Left cardiac atrium (tissue), 4 donors: ENCODE measurements at places on chromosomes 11 and 22. TPM values are rescaled to one million over a fixed set of nuclear protein-coding genes. Genes with fewer than 3 reads are reported as not detected.

DNA sequence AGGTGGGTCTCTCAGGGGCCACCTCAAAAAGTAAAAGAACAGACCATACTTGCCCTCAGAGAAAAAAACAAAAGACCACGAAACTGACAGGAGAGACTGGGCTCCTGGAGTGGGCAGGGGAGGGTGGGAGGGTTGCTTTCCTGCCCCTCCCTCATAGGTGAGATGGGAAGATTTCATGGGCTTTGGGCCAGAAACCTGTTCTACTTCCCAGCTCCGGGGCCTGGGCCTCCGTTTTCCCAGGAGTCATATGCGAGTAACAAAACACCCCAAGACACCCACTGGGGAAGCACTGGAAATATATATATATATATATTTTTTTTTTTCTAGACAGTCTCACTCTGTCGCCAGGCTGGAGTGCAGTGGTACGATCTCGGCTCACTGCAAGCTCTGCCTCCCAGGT, 31.6 kb downstream of the TTLL1 start:
- DNase-seq, result no peak

GRCh38 chr11:70490208-70490607, 91.9 kb downstream of the CTTN start:
- DNase-seq, result no peak

GRCh38 chr11:115618428-115618827, 114.2 kb upstream of the CADM1 start:
- no peak for DNase-seq

DNA sequence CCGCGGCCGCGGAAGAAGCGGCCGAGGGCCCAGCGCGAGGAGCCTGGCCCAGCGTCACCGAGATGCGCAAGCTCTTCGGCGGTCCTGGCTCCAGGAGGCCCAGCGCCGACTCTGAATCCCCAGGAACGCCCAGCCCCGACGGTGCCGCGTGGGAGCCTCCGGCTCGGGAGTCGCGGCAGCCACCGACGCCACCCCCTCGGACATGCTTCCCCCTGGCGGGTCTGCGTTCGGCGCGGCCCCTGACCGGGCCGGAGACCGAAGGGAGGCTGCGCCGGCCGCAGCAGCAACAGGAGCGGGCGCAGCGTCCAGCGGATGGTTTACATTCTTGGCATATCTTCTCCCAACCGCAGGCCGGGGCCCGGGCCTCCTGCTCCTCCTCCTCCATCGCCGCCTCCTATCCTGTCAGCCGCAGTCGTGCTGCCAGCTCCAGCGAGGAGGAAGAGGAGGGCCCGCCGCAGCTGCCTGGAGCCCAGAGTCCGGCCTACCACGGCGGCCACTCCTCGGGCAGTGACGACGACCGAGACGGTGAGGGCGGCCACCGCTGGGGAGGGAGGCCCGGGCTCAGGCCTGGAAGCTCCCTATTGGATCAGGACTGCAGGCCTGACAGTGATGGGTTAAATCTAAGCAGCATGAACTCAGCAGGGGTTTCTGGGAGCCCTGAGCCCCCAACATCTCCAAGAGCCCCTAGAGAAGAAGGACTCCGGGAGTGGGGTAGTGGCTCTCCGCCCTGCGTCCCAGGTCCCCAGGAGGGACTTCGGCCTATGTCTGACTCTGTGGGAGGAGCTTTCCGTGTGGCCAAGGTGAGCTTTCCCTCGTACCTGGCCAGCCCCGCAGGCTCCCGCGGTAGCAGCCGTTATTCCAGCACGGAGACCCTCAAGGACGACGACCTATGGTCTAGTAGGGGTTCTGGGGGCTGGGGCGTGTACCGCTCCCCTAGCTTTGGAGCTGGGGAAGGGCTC, 1.2 kb downstream of the ARHGEF17 start:
- peak; percentile 94 for DNase-seq

DNA sequence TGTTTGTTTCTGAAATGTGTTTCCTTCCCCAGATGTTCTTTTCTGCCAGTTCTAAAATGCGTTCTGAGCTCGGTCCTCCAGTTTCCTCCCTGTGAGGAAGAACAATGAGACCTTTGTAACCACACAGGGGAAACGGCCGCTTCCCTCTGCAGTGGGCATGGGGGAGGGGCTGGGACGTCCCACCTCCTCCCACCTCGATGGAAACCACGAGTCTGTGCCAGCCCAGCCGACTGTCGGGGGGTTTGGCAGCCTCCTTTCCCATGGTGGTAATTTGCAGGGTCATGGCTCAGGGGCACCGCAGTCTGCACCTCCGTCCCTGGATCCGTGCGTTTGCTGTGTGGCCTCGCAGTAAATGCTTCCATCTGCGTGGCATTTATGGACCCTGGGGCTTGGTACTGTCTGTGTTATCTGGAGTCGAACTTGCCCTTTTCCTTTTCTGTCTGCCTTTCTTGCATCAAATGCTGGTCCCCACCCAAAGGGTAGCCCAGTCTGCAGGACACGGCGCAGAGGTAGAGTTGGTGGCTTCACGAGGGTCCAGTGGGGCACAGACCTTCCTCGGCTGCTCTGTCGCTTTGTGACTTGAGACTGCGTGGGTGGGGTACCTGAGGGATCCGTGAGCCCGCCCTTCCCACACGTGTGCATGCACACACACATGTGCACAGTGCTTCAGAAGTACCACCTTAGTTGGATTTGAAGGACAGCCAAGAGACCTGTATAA, 16.1 kb downstream of the LRP5 start:
- DNase-seq, result peak; percentile 62

The CRYBA4 gene
- not detected for total RNA-seq

GRCh38 chr11:34262531-34263081, 95.2 kb downstream of the ABTB2 start:
- no peak for DNase-seq

The RASGRP2 gene
- 37.1 TPM for total RNA-seq

The SOX10 gene
- 1.9 TPM for total RNA-seq

- no peak for DNase-seq
Observed at GRCh38 chr22:37625737-37626136, 13.7 kb upstream of the SH3BP1 start.

The CSRP3 gene
- 1,159 TPM for total RNA-seq

The DBX1 gene
- total RNA-seq, result not detected

GRCh38 chr11:13596611-13597326, 71.7 kb upstream of the FAR1 start:
- DNase-seq, result no peak

The OR8G1 gene
- total RNA-seq, result not detected

DNA sequence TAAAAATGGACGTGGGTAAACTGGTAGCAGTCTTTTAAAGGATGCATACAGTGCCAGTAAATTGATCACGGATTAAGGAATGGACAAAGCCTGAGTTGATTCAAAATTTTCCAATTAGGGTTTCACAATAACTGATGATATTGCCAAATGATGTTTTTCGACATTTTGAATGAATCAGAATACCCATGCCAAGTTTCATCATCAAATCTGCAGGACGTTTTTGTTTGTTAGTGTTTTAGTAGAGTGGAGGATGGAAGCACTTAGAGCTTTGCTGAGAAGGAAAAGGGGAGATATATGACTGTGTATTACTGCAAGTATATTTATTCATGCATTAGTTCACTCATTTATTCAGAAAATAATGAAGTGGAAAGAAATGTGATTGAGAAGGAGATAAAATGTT, 78.3 kb downstream of the SLC17A6 start:
- DNase-seq, result no peak

GRCh38 chr11:86931548-86932258, 23.5 kb downstream of the FZD4 start:
- DNase-seq, result no peak

DNA sequence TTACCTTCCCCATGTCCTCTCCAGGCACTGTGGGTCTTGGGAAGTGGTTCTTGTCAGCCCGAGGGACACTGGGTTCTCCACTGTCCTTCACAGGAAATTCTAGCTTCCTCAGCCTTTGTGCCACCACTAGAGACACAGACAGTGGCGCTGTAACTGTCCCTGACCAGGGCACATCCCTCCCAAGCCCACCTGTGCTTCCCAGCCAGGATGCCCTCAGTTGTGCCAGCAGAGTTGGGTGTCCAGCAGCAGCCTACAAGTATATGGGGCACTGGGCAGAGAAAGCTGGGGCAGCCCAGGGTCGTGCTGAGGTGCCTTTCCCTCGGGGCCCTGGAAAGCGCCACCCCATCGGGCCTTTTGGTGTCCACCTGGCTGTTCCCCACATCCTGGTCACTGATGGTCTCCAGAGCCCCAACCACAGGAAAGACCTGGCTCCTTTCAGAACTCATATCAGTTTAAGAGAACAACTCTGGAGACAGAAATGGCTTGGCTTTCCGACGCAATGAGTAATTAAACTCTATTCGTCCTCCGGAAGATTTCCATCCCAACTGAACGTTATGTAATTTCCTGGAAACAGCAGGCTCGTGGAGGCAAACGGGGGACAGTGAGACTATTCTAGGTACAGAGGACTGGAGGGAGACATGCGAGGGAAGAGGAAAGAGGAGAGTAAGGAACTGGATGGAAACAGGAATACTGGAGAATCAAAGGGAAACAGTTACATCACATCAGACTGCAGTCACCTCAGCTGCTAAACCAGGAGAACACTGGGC, 28.6 kb downstream of the PPP2R1B start:
- DNase-seq, result no peak

GRCh38 chr11:130427581-130428315, 661 bp downstream of the ADAMTS8 start:
- DNase-seq, result peak; percentile 41

The LDLRAD3 gene
- total RNA-seq, result 10.8 TPM

DNA sequence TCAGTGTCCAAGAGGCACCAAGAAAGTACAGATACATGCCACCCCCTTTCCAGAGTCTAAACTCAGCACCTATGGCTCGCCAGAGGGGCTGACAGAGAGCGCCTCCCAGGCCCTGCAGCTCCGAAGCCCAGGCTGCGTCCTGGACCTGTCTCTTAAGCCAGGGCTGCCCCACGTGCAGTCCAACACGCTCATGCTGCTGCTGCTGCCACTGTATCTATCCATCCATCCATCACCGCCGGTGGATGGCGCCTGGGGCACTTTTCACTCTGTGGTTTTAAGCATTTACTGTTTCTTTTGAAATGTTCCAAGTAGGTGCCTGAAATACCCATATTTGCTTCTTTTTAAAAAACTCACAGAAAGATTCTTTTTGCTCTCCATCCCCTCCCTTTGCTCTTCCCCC, 41.8 kb downstream of the MACROD1 start:
- DNase-seq, result no peak

GRCh38 chr22:32052936-32053791, 10.1 kb downstream of the SLC5A1 start:
- no peak for DNase-seq

The P2RY6 gene
- total RNA-seq, result 2.0 TPM

- DNase-seq, result no peak
Observed at GRCh38 chr22:37634417-37634924, 5.0 kb upstream of the SH3BP1 start.

DNA sequence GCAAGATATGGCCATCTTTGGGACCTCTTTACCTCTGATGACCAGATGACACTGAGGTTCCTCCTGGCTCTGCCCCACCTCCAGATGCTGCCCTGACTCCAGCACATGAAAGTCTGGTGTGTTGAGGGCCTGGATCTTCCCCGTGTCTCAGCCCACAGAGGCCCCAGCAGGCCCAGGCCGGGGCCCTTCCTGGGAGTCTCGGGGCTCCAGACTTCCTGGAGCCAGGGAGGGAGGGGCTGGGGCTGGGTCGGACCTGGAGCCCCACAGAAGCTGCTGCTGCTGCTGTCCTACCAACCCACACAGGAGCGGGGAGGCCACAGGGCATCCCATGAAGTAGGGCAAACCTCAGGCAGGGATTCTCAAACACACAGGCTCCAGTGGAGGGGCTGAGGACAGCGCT, 32.2 kb upstream of the WNT11 start:
- DNase-seq, result no peak

GRCh38 chr11:109338131-109338530, 83.9 kb upstream of the C11orf87 start:
- DNase-seq, result no peak

The OR51B2 gene
- total RNA-seq, result not detected

GRCh38 chr22:44540756-44541670, 43.0 kb upstream of the RTL6 start:
- DNase-seq, result no peak

The DUSP8 gene
- 21.7 TPM for total RNA-seq

GRCh38 chr11:126352934-126353801, 2.3 kb upstream of the ST3GAL4 start:
- DNase-seq, result no peak

The IGF2 gene
- total RNA-seq, result 114 TPM

DNA sequence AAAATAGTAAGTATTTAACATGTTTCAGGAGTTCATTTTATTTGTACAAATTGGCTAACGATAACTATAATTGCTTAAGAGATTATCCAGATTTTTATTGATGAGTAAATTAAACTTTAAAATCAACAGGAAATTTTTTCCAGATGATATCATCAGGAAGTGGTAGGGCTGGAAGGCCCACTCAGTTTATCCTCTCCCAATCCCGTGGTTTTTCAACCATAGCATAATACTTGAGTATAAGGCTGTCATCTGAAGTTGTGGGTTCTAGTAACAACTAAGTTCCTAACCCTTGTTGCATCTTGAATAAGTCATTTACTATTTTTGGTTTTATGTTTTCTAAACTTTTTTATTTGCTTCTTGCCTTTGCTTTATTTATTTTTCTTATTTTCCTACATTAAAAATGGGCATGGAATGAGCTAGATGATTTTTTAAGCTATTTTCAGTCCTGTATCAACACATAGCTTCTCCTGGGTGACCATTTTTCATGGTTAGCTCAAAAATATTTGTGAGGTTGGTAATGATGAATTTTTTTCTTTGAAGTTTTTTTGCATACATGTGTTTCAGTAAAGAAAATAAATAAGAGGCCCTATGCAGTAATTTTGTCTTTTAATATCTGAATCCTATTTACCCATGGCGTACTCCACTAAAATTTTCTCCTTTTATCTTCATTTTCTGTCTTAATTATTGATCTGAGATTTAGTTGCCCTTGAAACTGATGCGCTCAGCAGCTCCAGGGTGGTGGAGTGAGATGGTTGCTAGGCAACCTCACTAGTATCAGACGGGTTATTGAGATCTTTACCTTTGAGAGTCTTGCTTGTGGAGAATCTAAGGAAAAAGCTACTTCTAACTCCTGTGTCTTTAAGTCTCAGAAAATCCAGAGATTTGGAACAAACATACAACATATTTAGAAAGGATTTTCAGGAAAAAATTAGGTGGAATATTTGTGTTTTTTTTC, 452.0 kb upstream of the CCDC179 start:
- DNase-seq, result no peak

- no peak for DNase-seq
Observed at GRCh38 chr11:2447253-2447950, 2.6 kb downstream of the KCNQ1 start.

The CADM1 gene
- total RNA-seq, result 25.0 TPM

DNA sequence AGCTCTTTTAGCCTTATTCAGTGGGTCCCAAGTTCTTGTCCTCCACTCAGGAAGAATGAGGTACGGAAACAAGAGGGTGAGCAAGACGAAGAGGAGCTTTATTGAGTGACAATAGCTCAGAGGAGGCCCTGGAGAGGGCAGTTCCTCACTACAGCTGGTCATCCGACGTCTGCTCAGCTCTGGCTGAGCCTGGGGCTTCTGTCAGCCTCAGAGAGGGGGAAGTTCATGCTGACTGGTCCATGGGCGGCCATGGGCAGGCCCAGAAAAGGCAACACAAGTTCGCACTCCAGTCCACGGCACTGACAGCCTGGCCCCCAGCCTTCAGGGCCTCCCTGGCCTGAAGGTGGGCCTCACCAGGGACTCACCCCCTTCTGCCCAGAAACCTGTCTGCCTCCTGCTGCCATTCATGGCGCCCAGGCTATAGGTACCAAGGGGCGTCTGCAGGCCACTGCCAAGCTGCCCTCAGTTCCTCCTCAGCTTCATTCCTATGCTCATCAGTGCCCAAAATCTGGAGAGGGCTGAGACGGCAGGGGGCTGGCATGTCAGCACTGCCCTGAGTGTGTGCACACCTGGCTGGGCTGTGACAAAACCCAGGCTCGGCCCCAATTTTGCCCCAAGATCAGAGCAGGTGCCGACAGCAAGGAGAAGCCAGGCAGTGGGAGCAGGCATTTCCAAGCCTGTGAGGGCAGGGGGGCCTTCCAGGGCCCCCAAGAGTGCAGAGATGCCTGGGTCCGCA, 21.7 kb upstream of the KIAA0930 start:
- DNase-seq, result no peak

The LGALS12 gene
- total RNA-seq, result 32.1 TPM
